ENCODE measurements at places on chromosomes 3 and 15. TPM values are rescaled to one million over a fixed set of nuclear protein-coding genes. Genes with fewer than 3 reads are reported as not detected.

GATM gene
- total RNA-seq, result 2.8 TPM

INAFM2 gene
- 6.8 TPM for total RNA-seq

SEMA5B gene
- total RNA-seq, result 0.16 TPM

ST3GAL6 gene
- 1.1 TPM for total RNA-seq

AP3B2 gene
- 0.77 TPM for total RNA-seq

RAD18 gene
- 18.9 TPM for total RNA-seq

TMC3 gene
- not detected for total RNA-seq

ACTC1 gene
- total RNA-seq, result 0.21 TPM

KBTBD8 gene
- 0.52 TPM for total RNA-seq

CIDEC gene
- 79.3 TPM for total RNA-seq

ALDH1A2 gene
- 0.36 TPM for total RNA-seq

CCDC54 gene
- total RNA-seq, result not detected

C3orf80 gene
- total RNA-seq, result 0.96 TPM

Measured in A549 treated with dexamethasone at 1 μM for 4 hours (cell line).